Stimulated activated CD4-positive, alpha-beta T cell treated with anti-CD3 and anti-CD28 coated beads, Interleukin-15, amount 100 ng/mL, for 1 hour (primary cell): ENCODE measurements at places on chromosomes 1 and 21.

GRCh38 chr1:24868016-24868875, 61.8 kb downstream of the RUNX3 start:
- DNase-seq: no peak

DNA sequence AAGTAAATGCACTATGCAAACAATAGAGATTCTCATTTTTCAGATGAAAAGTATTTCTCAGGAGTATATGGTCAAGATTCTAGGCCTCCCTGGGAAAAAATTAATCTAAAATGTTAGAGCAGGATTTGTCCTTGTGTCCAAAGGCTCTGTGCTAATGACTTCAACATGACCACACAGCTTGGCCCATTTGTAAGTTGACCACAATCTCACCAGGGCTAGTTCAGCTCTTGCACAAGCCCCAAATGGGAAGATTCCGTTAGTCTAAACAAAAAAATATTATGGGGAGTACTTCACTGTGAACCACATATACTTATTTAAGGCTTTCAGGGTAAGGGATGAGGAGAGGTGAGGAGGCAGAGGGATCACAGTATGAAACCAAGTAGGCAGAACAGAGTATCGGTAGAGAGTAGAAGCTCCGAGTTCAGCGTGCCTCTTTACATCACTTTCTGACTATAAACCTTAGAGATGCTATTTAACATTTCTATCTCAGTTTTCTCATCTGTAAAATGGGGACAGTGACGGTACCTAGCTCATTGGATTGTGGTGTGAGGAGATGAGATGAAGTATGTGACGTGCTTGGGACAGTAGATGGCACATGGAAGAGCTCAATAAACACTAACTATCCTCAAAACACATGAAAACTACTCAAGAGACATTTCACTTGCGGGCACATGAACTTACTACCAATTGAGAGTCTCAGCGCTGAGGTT, 37.8 kb upstream of the CTTNBP2NL start:
- DNase-seq: no peak

DNA sequence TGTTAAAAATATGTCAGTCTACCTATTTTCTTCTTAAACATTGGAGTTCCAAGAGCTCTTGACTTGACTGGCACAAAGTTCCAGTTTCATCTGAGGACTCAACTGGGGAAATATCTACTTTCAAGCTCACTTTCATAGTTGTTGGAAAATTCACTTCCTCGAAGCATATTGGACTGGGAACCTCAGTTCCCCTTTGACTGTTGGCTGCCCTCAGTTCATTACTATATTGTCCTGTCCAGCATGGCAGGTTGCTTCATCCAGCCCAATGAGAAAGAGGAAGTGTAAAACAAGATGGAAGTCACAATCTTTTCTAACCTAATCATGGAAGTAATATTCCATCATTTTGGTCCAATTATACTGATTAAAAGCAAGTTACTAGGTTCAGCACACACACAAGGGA, 54.3 kb downstream of the ZNF697 start:
- DNase-seq: no peak

DNA sequence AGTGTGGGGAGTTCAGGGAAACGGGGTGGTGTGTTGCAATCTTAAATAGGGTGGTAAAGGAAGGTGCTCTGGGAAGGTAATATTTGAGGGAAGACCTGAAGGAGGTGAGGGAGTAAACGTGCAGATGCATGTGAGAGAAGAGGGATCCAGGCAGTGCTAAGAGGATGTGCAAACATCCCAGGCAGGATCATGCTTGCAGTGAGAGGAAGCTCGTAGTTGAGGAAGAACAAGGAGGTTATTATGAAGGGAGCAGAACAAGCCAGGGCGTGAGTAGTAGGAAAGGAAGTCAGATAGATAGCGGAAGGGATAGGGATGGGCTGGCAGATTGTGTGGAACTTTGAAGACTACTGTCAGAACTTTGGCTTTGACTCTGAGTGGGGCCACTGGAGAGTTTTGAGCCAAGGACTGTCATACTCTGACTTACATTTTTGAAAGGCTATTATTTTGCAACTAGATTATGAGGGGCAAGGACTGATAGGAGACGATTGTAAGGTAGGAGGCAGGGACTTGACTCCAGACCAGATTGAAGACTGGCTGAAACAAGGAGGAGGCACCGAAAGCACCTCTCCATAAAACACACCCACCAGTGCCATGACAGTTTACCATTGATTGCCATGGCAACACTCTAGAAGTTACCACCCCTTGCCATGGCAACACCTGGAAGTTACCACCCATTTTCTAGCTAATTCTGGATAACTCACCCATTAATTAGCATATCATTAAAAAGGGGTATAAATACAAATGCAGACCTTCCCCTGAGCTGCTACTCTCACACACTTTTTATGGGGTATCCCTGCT, 67.0 kb downstream of the XCL2 start:
- DNase-seq: no peak

- no peak for DNase-seq
These were observed 2.4 kb upstream of the IER5 start for GRCh38 chr1:181086091-181086490.

DNA sequence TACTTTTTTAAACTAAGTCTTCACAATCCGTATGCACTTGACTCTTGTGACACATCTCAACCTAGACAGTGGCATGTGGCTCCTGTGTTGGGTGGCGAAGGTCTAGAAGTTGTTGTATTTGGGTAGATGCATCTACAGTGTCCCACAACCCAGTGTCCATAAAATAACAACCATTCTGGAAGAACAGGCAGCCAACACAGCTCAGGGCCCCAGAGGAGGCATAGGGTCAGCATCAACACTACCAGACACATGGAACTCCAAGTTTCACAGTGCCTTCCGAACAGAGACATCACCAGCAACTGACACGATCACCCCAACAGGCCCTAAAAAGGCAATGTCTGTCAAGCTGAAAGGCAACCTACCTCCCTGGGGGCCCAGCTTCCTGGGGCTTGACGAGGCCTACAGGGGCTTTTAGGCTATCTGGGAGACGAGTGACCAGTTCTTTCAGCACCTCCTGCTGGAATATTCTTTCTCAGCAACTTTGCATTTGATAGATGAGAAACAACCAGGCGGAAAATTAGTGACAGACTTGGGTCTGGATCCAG, 5.6 kb downstream of the SH3BP5L start:
- DNase-seq: no peak

GRCh38 chr1:8684590-8684989, 132.8 kb downstream of the RERE start:
- DNase-seq: no peak

DNA sequence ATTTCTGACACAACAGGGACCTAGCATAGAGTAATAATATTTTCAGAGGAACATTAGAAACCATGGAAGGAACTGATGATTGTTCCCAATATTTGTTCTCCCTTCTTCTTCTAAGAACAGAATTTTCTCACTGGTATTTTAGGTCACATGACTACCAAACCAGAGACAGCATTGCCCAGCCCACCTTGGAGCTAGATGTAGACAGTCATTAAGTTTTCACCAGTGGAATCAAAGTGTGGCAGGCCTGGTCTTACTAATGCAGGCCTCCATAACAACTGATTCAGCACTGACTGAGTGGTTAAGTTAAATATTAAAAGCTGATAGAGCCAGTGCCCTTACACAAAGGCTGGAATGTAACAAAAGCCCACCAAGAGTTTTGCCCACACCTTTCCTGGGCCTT, 244.4 kb downstream of the ZNF648 start:
- DNase-seq: no peak

DNA sequence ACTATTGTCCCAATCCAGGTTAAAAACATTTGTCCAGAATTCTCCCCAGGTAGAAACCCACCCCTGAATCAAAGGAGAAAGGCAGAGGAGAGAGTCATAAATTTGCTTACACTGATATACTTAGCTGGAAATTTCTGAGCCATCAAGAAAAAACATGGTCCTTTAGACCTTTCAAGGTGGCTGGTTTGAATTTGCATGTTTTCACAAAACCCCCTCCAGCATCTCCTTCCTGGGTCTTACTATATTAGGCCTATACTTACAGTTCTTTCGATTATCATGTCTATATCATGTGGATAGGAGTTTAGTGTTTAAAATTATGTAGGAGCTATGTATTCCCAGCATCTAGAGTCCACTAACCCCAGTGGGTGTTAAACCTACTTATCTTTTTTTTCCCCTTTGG, 178.2 kb downstream of the PLPP3 start:
- no peak for DNase-seq

DNA sequence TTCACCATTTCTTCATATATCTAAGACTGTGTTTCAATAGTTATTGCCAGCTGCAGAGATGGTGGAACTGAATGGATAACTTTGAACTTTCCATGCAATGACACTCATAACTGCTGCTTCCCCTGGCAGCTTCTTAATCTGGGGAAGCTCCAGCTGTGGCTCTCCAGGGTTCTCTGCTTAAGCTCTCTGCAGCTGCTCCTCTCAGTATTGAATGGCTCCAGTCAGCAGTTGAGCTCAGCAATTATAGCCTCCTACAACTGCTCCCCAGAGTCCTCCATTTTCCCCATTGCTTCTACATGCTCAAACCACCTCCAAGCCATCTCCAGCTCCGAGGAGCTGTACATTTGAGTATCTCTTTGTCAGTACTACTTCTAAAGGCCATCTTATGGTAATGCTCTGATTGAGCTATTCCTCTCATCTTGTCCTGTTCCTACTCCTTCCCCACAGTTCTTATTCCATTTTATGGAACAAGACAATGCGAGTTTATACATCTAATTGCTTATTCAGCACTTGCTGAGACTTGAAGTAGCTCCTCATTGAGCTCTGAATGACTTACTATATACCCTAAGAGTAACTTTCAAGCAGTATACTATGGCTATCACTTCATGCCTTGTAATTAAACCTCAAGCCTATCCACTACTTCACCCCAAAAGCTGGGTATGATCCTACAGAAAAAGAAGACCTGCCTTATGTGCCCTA, 362.4 kb downstream of the NEGR1 start:
- DNase-seq: no peak

DNA sequence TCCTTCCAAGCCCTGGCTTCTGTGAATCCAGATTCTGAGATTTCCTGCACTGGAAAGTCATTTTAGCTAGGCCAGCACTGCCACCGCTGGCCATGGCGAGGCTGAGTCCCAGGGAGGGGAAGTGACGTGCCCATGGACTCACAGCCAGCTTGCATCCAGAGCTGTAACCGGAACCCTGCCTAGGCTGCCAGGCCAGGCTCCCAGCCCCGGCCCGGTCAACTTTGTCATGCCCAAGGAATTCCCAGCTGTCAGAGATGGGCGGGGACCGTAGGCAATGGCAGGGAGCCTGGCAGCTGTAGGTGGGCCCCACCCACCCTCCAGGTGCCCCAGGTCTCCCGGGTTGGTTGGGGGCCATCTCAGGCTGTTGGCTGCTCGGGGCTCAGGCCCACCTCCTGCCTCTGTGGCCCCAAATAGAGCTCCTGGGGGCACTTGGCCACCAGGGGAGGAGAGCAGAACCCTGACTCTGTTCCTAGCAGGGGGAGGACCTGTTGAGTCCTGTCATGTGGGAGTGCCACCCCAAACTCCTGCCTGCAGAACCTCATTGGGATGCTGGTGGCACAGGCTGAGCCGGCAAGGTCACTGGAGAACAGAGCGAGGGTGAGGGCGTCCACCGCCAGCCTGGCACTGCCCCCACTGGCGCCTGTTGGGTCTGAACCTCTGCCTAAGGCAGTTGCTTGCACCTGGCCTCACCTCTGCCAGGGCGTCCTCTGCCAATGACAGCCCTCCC, 57.8 kb downstream of the FOXO6 start:
- DNase-seq: no peak

GRCh38 chr1:41098730-41099460, 77.4 kb upstream of the SLFNL1 start:
- no peak for DNase-seq

DNA sequence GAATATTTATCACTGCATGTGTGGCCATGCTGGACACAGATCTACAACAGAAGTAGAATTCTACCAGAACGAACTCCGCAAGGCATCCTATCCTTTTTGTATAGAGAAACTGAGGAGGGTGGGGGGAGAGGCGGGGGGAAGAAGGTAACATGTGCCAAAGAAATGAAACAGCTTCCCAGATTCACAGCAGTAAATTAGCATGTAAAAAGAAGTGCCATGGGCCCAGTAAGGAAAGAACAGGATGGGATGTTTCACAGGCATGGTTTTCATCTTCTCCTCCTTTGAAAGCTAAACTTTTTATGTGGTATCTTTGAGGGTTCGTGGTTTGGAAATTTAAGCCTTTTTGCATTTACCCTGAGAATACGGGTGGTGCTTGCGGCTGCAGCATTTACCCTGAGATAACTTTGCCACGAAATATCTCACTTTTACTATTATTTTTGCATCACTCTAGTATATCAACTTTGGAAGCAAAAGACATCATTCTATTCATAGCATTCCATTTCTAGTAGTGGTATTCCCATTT, 168.9 kb downstream of the TPR start:
- no peak for DNase-seq

DNA sequence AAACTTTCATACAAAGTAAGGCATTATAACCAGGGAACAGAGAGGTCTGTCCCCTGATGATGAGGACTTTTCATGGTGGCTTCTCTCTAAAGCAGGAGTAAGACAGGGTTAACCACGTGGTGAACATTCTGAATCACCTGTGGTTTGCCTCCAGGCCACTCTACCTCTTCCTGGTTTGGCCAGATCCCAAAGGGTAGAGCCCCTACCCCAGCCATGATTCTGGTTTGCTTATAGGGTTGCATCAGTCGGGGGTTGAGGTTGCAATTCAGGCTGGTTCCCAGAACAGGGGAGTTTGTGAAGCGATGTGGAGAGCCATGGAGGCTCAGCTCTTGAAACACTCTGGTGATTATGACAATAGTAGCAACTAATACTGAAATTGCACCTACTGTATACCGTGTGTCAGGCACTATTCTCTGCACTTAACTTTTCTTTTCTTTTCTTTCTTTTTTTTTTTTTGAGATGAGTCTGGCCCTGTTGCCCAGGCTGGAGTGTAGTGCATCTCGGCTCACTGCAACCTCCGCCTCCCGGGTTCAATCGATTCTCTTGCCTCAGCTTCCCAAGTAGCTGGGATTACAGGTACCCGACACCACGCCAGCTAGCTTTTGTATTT, 8.3 kb downstream of the CNR2 start:
- no peak for DNase-seq

DNA sequence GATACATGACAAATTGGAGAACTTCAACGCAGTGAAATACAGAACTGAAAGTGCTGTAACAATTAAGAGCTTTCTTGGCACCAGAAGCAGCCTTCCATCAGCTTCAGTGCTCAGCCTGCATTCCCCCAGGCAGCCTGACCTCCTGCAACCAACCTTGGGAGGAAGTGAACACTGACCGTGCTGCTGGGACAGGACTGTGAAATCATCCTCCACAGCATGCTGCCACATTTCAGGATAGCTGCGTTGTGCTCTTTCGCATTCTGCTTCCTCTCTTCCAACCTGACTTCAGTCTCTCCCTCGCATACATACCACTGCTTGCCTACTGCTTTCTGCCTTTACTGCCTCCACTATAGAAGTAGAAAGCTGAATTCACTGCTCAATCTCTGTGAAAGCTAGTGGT, 388.6 kb downstream of the RWDD3 start:
- DNase-seq: no peak

DNA sequence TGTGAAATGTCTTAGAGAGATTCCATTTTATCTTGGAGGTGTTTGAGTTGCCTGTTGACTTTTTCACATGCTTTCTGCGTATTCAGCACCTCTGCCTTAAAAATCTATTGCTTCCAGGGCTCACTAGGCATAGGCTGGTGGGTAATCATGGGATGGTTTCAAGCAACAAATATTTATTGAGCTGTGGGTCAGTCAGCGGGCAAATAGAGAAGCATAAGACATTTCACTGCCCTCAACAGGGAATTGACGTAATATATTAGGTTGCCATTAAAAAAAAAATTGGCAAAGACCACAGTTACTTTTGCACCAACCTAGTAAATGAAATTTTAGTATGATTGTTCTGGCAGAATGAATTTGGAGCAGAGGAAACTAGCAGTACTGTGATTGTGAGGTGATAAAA, 44.3 kb upstream of the NBL1 start:
- DNase-seq: no peak

GRCh38 chr1:64228167-64228957, 24.9 kb downstream of the UBE2U start:
- no peak for DNase-seq
